ENCODE measurements at places on chromosomes 4 and X.

GRCh38 chr4:147836807-147837206 is 104.9 kb downstream of the ARHGAP10 start:
- no peak for DNase-seq

GRCh38 chr4:147463065-147463464 is 17.8 kb upstream of the EDNRA start:
- DNase-seq: no peak

DNA sequence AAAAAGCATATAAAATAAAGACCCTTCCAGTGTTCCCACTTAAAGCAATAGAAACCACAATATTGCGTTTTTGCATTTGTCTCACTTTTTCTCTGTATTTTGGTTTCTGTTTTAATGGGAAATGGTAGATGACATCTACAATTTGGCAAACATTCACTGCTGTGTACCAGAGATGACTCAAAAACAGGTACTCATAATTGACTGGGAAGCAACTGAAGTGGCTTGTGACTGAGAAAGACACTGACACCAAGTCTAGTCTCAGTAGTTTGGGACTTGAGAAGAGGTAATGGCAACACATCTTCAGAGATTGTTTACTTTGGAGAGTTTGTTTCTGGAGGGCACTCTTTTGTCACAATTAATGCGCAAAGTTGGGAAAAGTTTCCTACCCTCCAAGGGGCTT is 42.0 kb downstream of the AREG start:
- no peak for DNase-seq

DNA sequence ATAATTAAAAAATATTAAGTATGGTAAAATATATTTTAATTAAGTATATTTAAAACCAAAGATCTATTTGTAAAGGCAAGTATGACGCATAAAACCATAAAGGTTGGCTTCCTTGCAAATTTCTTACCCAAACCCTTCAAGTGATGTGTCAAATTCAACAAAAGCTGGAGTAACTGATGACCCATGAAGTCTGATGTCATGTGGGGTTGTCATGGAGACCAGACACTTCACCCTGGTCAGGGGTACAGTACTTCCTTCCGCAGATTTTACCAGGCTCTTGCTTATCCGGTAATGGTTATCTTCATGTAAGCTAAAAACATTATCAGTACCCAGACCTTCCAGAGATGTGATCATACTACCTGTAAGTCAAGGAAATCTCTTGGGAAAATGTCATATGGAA is 170.1 kb downstream of the WDFY3 start:
- no peak for DNase-seq

GRCh38 chr4:112327965-112328733 is 31.0 kb downstream of the ALPK1 start:
- DNase-seq: no peak

- DNase-seq: peak; percentile 39
These were observed 172 bp upstream of the HSPA4L start for GRCh38 chr4:127782025-127782274.
